Dorsolateral prefrontal cortex (tissue), 122 donors: ENCODE measurements at places on chromosomes 1 and 21.
A peak's percentile ranks its signal among the peaks of the same experiment; 100 is the strongest.

DNA sequence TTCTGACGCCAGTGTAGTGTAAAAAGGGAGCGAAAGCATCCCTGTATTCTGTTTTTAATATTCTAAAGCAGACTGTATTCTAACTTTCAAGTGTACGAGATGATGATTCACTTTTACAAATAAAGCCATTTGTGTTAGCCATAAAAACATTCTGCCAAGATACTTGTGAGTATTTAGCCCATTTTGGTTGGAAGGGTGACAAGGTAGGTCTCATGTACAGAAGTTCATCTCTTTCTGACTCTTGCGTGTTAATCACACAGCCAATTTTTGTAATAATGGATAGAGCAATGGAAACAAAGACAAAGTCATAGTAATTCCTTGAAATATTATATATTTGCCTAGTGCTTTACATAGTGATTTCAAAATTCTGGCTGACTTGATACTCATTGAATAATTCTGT lies 125.3 kb upstream of the GREM2 start:
- no peak for DNase-seq

DNA sequence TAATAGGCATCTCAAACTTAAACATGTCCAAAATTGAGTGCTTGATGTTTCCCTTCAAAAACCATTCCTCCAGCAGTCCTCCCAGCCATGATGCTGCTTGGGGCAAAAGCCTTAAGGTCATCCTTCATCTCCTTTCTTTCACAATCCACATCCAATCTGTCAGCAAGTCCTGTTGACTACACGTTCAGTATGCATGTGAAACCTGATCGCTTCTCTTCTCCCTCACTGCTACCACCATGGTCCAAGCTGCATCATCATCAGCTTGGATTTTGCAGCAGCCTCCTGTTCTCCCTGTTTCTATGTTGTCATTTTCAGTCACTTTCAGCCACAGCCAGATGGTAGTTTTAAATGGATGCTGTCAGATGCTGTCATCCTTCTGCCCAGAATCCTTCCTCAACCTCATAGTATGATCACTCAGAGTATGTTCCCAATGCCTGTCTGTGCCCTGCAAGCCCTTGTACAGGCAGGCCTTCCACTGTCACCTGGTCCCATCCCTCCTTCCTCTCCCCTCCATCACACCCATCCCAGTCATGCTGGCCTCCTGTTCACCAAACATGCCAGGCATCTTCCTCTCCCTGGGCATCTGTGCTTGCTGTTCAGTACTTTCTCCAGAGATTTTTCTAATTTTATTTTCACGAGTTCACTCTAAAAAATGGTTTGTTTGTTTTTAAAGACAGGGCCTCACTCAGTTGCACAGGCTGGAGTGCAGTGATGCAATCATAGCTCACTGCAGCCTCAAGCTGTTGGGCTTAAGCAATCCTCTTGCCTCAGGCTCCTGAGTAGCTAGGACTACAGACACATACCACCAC lies 66.0 kb downstream of the SYDE2 start:
- DNase-seq: no peak

DNA sequence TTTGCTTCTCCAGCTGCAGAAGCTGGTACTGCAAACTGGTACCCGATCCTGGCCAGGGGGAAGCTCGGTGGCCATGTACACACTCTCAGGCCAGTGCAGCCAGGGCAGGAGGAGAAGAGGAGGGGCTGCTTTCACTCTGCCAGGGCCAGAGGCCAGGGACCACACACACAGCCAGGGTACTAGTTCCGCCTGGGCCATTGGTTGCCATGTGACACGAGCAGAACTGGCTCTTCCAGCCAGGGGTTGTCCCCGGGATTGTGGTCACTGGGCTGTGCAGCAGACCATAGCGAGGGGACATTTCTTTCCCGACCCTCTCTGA lies 3.7 kb upstream of the SHISAL2A start:
- peak; percentile 55 for DNase-seq

DNA sequence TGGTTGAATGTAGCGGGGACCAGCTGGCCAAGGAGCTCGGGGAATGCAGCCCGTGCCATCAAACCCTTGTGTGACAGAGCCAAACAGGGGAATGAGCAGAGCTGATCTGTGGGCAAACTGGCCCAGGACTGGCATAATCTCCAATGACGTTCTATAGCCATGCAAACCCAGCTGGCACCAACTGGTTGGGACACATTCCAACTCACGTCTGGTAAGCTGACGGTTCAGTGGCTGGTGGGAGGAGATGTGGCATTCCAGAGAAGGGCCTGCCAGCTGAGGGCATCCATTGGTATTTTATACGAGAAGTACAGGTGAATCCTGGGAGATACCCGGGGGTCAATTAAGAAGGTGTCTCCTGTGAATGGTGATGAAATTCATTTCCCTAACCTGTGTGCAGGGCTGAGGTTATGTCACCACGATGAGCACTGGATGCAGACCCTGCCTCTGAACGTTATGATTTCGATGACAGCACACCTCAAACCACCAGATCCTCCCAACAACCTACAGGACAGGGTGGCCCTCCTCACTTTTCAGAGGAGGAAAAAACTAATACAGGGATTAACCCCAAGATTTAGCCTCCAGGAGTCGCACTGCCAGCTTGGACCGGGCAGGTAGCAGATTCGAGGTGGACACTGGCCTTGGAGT lies 39.0 kb upstream of the RUNX3 start:
- DNase-seq: no peak
